Left lung (tissue), 14 donors: ENCODE measurements at places on chromosomes 13 and 19. TPM values are rescaled to one million over a fixed set of nuclear protein-coding genes. Genes with fewer than 3 reads are reported as not detected.

FUT6 gene
- 0.69 TPM for polyA plus RNA-seq

DNA sequence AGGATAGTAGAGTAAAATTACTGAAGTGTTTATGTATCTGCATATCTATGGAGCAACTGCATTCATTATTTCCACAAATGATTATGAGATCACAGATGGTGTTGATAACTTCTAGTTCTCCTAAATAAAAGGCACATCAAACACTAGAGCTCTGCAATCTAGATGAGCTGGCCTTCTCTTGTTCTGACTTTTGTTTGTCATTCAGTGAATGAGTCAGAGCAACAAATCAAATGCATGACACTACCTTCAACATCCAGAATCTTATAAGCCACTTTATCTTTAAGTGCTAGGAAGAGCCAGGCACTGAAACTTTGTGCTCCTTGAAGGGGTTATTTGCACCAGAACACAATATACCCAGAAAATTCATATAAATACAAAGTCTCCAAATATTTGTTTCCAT, 456.0 kb downstream of the PCDH17 start:
- DNase-seq = no peak

TUBA3C gene
- polyA plus RNA-seq = not detected

GRCh38 chr13:98483601-98484288, 93.2 kb downstream of the STK24 start:
- DNase-seq = no peak

CYP2A7 gene
- polyA plus RNA-seq = 0.18 TPM

DNA sequence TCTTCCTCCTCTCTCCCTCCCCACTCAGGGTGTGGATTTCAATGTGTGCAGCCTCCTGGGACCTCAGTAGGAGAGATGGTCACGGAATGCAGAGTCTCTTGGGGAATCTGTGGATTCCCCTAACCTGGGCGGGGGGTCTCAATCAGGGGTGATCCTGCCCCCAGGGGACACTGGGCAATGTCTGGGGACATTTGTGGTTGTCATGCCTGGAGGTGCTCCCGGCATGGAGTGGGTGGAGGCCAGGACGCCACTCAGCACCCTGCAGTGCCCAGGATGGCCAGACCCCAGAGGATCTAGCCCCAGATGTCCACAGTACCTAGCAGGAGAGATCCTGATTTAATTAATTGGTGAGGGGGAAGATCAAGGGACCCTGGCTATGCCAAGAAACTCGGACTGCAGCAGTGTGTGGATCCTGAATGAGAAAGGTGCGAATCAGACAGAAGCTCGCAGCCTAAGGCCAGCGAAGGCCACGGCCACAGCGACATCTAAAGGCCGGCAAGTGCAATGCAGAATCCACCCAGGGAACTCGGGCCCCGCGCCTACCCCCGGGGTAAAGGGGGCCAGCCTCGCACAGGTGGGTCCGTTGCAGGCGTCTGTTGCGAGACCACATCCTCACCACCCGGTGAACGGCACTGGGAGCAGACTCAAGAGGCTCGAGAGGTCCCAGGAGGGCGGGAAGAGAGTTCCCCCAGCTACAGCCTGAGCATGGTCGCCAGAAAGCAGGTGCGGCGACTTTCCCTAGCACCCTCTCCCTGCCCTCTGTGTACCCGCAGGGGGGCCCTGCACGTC, 88.8 kb downstream of the GNG7 start:
- no peak for DNase-seq

ZNF699 gene
- 8.7 TPM for polyA plus RNA-seq

GRCh38 chr13:99916366-99917103, 55.0 kb downstream of the ZIC5 start:
- DNase-seq = peak; percentile 34

DNA sequence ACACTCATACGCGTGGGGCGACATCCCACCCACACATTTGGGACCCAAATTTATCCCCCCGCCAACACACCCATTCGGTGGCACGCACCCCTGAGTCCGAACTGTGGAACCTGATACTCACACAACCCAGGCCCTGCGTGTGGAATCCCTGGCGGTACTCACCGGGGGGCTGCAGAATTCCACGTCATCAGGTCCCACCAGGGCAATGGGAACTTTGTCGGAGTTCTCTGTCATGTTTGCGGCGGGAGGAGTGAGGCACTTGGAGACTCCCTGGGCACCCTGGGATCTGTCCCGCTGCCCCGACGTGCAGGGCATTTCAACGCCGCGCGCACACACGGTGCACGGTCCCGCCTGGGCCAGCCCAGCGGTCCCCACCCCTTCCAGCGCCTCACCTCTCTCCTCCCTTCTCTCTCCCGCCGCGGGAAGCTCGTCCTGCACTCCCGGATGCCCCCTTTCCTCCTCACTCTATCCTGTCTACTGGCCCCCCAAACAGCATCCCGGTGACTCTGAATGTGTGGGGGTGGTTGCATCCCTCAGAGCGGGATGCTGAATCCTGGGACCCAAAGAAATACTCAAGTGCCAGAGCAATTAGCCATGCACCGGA, at the start of gene CNMD:
TSS of gene CNMD (minus strand) at position 353 of the 604 bp plus-strand sequence. CDS start at position 234, 119 bp downstream.
- DNase-seq = no peak
